ENCODE measurements at places on chromosomes 12 and 14. TPM values are rescaled to one million over a fixed set of nuclear protein-coding genes. Genes with fewer than 3 reads are reported as not detected.

- no peak overlapping the region for H3K27ac ChIP-seq
- no peaks in the 10 kb centered on the region for H3K36me3 ChIP-seq
- DNase-seq = no peak
Measured at GRCh38 chr12:25811656-25812126, 146.8 kb upstream of the RASSF8 start.

- H3K27ac ChIP-seq = no peak overlapping the region
- no peaks in the 10 kb centered on the region for H3K36me3 ChIP-seq
Measured at GRCh38 chr12:97276661-97277429, 185.8 kb upstream of the RMST start.

Gene CALM1
- total RNA-seq = 477 TPM

DNA sequence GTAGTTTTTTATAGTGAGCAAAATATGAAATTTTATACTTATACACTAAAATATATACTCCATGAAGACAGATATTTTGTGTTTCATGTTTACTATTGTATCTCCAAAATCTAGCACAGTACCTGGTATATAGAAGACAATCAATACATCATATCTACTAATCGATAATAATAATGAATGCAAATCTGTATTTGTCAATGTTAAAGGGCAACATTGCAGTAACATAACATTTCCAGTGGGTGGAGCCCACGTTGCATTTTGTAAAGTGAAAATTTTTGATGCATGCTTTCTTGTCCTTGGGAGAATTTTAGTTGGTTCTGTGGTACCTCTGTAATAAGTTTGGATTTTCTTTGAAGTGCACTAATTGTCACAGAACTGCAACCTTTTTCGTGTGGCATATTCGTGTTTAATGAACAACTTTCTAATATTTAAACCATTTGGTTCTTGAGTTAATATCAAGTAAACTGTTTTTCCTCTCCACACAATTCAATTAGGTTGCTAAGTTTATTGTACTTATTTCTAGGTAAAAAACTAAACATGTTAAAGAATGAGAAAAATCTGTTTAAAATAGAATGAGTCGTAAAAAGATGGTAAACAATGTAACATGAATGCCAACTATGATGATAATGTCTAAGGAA lies 47.4 kb downstream of the AVPR1A start:
- H3K36me3 ChIP-seq = no peaks in the 10 kb centered on the region
- H3K27ac ChIP-seq = no peak overlapping the region
- DNase-seq = no peak

- DNase-seq = no peak
- H3K27me3 ChIP-seq = no peaks in the 10 kb centered on the region
- no peak overlapping the region for H3K27ac ChIP-seq
- H3K4me3 ChIP-seq = no peak overlapping the region
- H3K4me1 ChIP-seq = peaks cover 31% of the 10 kb centered on the region
Measured at GRCh38 chr12:121130866-121131373, 1.8 kb upstream of the P2RX7 start.

DNA sequence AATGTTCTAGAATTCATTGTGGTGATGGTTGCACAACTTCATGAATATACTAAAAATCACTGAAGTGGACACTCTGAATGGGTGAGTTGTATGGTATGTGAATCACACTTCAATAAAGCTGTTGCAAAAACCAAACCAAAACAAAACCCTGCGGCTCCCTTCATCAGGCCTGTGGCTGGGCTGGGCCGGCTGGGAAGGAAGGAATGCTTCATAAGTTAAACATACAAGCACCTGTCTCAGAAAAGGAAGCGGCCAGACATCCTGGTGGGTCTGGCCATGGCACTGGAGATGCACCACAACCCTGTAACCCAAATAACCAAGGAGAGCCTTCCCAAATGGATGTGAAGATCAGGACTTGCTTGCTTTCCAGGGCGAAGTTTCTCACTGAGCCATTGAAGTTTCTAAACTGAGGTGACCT lies 34.9 kb downstream of the TTC7B start:
- peaks cover 9% of the 10 kb centered on the region for H3K36me3 ChIP-seq
- DNase-seq = peak; percentile 36

DNA sequence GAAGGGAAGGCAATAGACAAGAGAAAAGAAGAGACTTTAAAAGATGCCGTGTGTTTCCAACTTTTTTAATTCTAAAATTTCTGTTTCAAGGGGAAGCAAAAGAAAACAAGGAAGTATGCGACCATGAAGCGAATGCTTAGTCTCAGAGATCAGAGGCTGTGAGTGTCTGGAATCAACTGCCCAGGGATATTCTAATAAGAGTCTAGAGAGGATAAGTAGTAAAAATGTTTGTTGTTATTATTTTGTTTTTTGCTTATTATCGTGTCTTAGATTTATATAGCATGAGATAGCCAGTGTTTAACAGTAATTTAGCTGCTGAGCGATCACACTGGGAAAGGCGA lies 421 bp downstream of the FCF1 start:
- H3K36me3 ChIP-seq = peaks cover 33% of the 10 kb centered on the region
- peaks cover 30% of the 10 kb centered on the region for H3K4me1 ChIP-seq
- no peaks in the 10 kb centered on the region for H3K27me3 ChIP-seq
- DNase-seq = no peak

Gene LRTM2
- not detected for total RNA-seq

DNA sequence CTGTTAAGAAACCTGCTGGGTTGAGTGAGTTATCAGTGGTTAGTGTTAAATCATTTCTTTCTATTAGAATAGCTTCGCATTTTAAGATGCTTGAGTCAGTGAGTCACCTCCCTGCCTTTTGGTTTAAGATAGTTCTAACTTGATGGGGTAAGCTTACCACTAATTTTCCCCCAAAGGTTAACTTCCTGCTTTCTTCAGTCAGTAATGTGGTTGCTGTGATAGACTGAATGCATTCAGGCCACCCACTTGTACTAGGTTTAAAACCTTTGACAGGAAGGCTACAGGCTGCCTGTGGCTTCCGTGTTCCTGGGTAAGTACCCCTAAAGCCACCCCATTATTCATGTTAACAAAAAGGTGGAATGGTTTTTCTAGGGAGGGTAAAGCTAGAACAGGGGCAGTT lies 25.3 kb downstream of the CLEC2A start:
- no peaks in the 10 kb centered on the region for H3K4me1 ChIP-seq
- no peaks in the 10 kb centered on the region for H3K36me3 ChIP-seq
- DNase-seq = no peak
- H3K4me3 ChIP-seq = no peak overlapping the region

- no peak overlapping the region for H3K27ac ChIP-seq
- H3K4me3 ChIP-seq = no peak overlapping the region
- DNase-seq = peak; percentile 76
- peaks cover 35% of the 10 kb centered on the region for H3K4me1 ChIP-seq
- no peaks in the 10 kb centered on the region for H3K27me3 ChIP-seq
Measured at GRCh38 chr14:64762044-64763034, 58.1 kb downstream of the PLEKHG3 start.

Gene MYL6
- 1,254 TPM for total RNA-seq

DNA sequence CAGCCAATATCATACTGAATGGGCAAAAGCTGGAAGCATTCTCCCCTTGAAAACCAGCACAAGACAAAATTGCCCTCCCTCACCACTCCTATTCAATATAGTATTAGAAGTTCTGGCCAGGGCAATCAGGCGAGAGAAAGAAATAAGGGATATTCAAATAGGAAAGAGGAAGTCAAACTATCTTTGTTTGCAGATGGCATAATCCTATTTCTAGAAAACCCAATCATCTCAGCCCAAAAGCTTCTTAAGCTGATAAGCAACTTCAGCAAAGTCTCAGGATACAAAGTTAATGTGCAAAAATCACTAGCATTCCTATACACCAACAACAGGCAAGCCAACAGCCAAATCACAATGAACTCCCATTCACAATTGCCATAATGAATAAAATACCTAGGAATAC lies 21.0 kb upstream of the ANP32D start:
- no peak for DNase-seq
- H3K4me1 ChIP-seq = no peaks in the 10 kb centered on the region
- no peaks in the 10 kb centered on the region for H3K27me3 ChIP-seq
- no peaks in the 10 kb centered on the region for H3K36me3 ChIP-seq
- H3K4me3 ChIP-seq = no peak overlapping the region

DNA sequence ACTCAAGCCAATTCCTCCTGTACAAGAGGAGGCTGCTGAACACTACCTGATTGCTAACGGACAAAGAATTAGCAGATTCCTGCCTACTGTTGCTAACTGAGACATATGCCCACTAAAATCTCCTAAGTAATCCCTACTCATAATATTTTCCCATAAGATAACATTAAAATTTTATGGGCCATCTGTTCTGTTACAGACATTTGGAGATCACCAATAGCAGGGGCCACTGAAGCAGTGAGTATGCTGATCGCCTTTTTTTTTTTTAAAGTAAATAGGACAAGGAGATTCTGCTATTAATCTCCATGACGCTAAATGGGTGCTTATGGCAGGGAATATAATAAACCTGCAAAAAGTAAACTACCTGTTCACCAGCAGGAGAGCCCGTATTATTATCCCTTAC lies 292.9 kb downstream of the MED13L start:
- H3K27me3 ChIP-seq = no peaks in the 10 kb centered on the region
- peaks cover 78% of the 10 kb centered on the region for H3K36me3 ChIP-seq

DNA sequence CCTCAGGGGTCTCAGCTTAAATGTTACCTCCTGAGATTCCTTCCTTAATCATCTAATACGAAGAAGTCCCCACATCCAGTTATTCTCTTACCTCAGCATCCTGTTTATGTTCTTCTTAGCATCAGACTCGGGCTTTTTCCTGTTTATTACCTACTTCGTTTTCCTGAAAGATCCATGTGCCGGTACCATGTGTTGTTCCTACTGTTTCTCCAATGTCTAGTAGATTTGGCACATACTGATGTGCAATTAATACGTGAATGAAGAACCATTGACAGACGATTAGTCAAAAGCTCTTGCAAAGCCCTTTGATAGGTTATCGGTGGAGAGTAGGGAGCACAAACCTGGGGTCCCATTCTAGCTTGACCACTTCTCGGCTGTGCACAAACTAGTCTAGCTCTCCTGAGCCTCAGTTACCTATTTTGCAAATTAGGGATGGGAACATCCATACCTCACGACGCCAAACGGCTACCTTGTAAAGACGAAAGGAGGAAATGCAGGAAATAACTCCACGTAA lies 735 bp upstream of the MAPKAPK5 start:
- peaks cover 18% of the 10 kb centered on the region for H3K36me3 ChIP-seq
- no peak for DNase-seq
- peak overlapping the region; percentile 95 for H3K4me3 ChIP-seq
- H3K27ac ChIP-seq = peak overlapping the region; percentile 96

Gene TRIM9
- 0.32 TPM for total RNA-seq

- no peak overlapping the region for H3K4me3 ChIP-seq
- H3K36me3 ChIP-seq = no peaks in the 10 kb centered on the region
- H3K27me3 ChIP-seq = no peaks in the 10 kb centered on the region
- no peaks in the 10 kb centered on the region for H3K4me1 ChIP-seq
- no peak for DNase-seq
Measured at GRCh38 chr12:30268041-30268440, 427.6 kb downstream of the IPO8 start.

DNA sequence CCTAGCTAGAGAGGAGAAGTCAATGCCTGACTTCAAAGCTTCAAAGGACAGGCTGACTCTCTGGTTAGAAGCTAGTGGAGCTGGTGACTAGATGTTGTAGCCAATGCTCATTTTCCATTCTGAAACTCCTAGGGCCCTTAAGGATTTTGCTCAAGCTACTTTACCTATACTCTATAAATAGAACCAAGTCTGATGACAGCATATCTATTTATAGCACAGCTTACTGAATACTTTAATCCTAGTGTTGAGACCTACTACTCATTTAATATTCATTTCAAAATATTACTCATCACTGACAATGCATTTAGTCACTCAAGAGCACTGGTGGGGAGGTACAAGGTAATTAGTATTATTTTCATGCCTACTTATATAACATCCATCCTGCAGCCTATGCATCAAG lies 137.2 kb upstream of the PELI2 start:
- no peak for DNase-seq
- H3K4me1 ChIP-seq = no peaks in the 10 kb centered on the region
- no peaks in the 10 kb centered on the region for H3K36me3 ChIP-seq
- no peak overlapping the region for H3K4me3 ChIP-seq

Gene IL25
- not detected for total RNA-seq

Gene KLRF1
- total RNA-seq = 2.7 TPM

GRCh38 chr12:53064613-53065436 lies 14.4 kb downstream of the SPRYD3 start:
- H3K27ac ChIP-seq = peak overlapping the region; percentile 24
- peaks cover 49% of the 10 kb centered on the region for H3K4me1 ChIP-seq
- H3K27me3 ChIP-seq = no peaks in the 10 kb centered on the region
- no peak overlapping the region for H3K4me3 ChIP-seq
- H3K36me3 ChIP-seq = peaks cover 64% of the 10 kb centered on the region

GRCh38 chr14:45177076-45177475 lies 41.3 kb downstream of the FANCM start:
- no peaks in the 10 kb centered on the region for H3K36me3 ChIP-seq
- no peak overlapping the region for H3K27ac ChIP-seq
- no peaks in the 10 kb centered on the region for H3K27me3 ChIP-seq
- no peak for DNase-seq

Gene SLC38A2
- total RNA-seq = 343 TPM

Gene KLHL42
- total RNA-seq = 25.0 TPM

- no peak for DNase-seq
- H3K4me3 ChIP-seq = no peak overlapping the region
- H3K27me3 ChIP-seq = no peaks in the 10 kb centered on the region
- no peak overlapping the region for H3K27ac ChIP-seq
Measured at GRCh38 chr12:90951432-90952105, 3.4 kb downstream of the CCER1 start.

- H3K36me3 ChIP-seq = no peaks in the 10 kb centered on the region
- DNase-seq = no peak
- no peak overlapping the region for H3K4me3 ChIP-seq
Measured at GRCh38 chr12:54997929-54998522, 13.5 kb upstream of the TESPA1 start.

- H3K27me3 ChIP-seq = no peaks in the 10 kb centered on the region
- no peaks in the 10 kb centered on the region for H3K36me3 ChIP-seq
- no peaks in the 10 kb centered on the region for H3K4me1 ChIP-seq
- H3K27ac ChIP-seq = no peak overlapping the region
- no peak for DNase-seq
- H3K4me3 ChIP-seq = no peak overlapping the region
Measured at GRCh38 chr12:33156042-33156441, 259.5 kb upstream of the PKP2 start.

Gene SDR9C7
- not detected for total RNA-seq

GRCh38 chr12:125029761-125030358 lies 35.4 kb upstream of the AACS start:
- no peaks in the 10 kb centered on the region for H3K36me3 ChIP-seq
- peak; percentile 4 for DNase-seq
- H3K4me3 ChIP-seq = no peak overlapping the region
- no peaks in the 10 kb centered on the region for H3K27me3 ChIP-seq
- H3K4me1 ChIP-seq = no peaks in the 10 kb centered on the region

GRCh38 chr14:87690076-87690613 lies 302.8 kb downstream of the GALC start:
- no peaks in the 10 kb centered on the region for H3K36me3 ChIP-seq
- H3K27ac ChIP-seq = no peak overlapping the region
- no peaks in the 10 kb centered on the region for H3K4me1 ChIP-seq

Measured in upper lobe of right lung (tissue), 1 donor.